Stimulated activated CD8-positive, alpha-beta memory T cell treated with anti-CD3 and anti-CD28 coated beads, Interleukin-2, amount 100 ng/mL, for 1 hour (primary cell): ENCODE measurements at places on chromosomes 3 and 15.

DNA sequence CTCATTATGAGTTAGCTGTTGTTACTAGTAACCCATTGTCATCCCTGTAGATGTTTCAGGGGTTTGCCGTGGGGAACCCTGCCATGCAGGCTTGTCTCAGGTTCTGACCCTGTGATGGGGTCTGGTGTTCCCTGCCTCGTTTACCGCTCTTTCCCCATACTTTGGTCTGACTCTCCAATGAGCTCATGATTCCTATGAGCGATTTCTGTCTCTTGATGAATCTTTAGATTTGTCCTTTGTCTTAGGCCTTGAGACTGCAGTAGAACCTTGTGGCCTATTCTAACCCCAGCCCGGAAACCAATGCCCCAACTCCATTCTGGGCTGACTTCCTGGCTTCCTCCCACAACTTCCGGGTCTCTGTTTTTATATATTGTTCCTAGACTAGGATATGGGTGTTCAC lies 11.3 kb upstream of the IQGAP1 start:
- no peak for DNase-seq

DNA sequence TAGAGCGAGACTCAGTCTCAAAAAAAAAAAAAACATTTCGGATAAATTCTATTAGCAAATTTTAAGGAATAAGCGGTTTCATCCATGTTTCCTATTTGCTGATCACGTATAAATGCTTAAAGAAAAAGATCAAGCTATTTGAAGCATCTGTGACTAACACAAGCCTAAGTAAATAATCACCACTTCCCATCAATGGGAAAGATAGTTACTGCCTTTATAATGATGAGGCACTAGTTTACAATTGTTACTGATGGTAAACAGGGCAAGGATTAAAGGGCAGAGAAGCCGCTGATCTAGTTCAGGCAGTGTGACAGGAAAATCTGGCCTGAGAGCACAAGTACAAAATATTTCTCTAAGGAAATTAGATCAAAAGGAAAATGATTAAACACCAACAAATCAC lies 13.7 kb downstream of the CLPX start:
- no peak for DNase-seq

DNA sequence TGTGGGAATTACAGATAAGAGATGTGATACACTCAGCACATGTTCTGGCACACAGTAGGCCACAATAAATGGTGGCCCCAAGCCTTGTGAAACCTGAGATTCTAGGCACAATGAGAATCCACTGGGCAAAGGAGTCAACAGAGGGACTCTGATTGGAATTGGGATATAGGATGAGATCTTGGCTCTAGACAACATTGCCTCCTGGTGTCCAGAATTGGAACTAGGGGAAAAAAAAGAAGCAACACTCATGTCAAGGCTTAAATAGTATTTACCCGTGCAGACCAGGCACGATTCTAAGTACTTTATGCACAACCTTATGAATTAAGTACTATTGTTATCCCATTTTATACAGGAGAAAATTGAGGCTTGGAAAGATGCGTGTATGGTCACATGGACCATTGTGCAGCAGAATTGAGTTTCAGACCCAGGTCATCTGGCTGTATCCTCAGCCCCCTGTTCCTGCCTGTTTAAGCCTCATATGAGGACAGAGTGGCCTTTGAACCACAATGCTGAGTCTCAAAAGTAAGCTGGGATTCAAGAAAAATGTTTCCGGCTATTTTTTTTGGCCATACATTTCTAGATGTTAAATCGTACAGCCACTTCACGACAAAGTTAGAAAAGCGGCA lies 124.8 kb downstream of the SV2B start:
- DNase-seq = no peak

DNA sequence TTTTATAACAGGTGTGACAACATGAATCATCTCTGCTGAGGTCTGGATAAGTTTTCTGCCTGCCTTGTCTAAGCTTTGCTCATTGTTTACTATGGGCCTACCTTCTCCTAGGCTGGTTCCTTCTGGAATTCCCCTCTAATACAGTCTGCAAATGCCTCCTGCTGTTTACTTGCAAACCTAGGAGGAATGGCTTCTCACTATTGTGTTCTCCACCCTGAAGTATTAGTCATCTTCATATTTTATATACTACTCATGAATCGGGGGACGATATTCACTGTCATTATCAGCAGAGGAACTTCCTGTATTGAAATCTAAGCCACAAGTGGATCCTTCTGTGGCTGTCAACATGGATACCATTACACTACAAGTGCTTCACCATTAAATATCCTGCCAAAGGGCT lies 154.8 kb downstream of the PLCL2 start:
- no peak for DNase-seq

DNA sequence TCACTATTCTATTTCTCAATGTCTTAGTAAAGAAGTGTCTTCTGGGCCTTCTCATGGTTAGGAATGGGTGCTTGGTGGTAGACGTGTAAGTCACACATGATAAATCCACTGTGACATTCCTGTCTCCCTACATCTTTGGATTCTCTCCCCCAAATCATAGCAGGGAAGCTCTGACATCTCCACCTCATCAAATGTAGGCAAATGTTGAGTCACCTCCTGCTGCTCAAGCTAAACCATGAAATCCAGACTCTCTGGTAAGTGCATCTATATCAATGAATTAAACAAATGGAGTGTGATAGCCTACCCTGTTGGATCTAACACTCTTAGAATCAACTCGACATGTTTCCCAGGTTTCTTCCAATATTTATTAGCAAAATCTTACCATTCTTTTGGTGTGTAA lies 42.8 kb upstream of the RPL35A start:
- DNase-seq = no peak

DNA sequence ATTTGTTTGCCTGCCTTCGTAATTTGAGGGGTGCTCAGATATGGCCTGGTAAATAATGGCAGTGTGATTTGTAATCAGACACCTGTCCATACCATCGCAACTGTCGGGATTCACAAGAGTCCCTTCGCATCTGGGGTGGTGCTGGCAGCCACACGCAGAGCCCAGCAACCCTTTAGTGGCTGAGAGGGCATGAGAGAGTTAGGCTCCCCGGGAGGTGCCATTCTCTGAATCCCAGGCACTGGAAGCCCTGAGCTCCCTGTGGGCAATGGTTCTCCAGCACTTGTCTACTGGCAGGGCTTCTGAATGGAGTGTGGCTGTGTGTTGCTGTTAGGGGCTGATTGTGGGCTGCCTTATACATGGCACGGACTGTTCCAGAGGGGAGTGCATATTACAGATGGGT lies 230.1 kb downstream of the EBLN2 start:
- no peak for DNase-seq

DNA sequence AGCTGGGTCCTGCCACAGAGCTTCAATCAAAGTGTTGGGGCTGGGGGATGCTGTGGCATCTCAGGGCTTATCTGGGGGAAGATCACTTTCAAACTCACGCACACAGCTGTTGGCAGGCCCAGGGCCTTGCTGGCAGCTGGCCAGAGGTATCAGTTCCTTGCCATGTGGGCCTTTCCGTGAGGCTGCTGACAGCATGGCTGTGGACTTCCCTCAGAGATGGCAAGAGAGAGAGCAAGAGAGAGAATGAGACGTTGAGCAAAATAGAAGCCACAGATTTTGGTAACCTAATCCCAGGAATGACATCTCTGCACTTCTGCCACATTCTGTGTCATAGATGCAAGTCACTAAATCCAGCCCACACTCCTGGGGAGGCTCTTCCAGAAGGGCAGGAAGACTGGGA lies 91.0 kb downstream of the TPRG1 start:
- no peak for DNase-seq

GRCh38 chr3:39171860-39172259 lies 18.5 kb upstream of the CSRNP1 start:
- no peak for DNase-seq

- DNase-seq = no peak
These were observed 314.7 kb upstream of the ARRDC4 start for GRCh38 chr15:97645758-97646157.

DNA sequence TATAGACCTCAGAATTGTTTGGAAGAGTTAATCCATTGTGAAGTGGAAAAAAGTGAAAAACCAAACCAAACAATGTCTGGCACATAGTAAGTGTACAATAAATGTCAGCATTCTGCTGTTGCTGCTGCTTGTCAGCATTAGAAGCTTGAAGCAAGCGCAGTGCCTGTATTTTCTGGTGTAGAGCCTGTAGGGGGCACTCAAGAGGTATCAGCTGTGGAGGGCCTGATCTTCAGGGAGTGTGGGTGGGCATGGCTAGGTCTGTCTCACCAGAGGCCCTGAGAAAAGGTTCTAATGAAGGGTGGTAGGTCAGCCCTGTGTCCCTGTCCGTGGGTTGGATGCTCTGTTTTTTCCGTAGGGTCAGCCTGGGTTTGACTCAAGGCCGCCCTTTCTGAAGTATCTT lies 3.6 kb downstream of the ADAMTSL3 start:
- DNase-seq = no peak

- DNase-seq = no peak
These were observed 9.3 kb downstream of the PDIA5 start for GRCh38 chr3:123076112-123076495.

DNA sequence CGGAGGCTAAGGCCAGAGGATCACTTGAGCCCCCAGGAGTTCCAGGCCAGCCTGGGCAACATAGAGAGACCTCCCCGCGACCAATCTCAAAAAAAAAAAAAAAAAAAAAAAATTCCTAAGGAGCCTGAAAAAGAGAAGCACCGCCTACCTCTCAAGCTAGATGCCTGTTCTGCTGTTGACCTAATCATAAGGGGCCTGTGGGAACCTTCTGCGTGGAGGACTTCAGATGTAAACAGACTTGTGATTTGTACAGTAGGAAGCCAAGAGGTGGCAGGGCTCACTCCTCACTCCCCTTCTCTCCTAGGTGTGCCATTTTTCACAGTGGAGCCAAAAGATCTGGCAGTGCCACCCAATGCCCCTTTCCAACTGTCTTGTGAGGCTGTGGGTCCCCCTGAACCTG lies 3.2 kb downstream of the TYRO3 start:
- no peak for DNase-seq

DNA sequence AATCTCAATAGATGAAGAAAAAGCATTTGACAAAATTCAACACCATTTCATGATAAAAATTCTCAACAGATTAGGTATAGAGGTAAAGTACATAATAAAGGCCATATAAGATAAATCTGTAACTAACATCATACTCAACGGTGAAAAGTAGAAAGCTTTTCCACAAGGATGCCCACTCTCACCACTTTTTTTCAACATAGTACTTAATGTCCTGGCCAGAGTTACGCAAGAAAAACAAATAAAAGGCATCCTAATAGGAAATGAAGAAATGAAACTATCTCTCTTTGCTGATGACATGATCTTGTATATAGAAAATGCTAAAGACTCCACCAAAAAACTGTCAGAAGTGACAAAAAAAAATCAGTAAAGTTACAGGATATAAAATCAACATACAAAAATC lies 33.0 kb downstream of the THBS1 start:
- no peak for DNase-seq

GRCh38 chr15:72285402-72285801 lies 13.0 kb upstream of the PARP6 start:
- no peak for DNase-seq

- DNase-seq = no peak
These were observed 58.3 kb downstream of the HES1 start for GRCh38 chr3:194194051-194194756.

DNA sequence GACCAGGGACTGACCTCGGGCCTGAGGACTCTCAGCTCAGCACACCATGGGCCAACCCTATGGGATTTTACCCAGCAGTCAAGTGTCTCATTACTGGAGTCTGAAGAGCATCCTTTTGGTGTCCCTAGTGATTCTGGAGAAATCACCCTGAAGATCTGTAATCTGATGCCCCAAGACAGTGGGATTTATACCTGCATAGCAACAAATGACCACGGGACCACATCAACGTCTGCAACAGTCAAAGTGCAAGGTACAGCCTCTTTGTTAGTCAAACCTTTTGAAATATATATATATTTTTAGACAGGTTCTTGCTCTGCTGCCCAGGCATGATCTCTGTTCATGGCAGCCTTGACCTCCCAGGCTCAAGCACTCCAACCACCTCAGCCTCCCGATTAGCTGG lies 34.2 kb upstream of the UMPS start:
- no peak for DNase-seq

GRCh38 chr3:197027151-197027895 lies 2.3 kb downstream of the MELTF start:
- DNase-seq = no peak

DNA sequence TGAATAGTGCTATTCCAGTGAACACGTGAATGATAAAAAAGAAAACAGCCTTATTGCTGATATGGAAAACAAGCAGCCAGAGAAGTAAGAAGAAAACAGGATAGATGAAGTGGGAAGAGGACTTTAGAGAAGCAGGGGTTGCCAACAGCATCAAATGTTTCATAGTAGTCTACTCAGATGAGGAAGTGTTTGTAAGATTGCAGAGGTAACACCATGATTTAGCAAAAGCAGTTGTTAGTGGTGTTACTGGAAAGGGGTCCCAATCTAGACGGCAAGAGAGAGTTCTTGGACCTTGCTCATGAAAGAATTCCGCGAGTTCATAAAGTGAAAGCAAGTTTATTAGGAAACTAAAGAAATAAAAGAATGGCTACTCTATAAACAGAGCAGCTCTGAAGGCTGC lies 108.8 kb upstream of the MCTP2 start:
- no peak for DNase-seq

GRCh38 chr15:33005582-33005981 lies 188.9 kb downstream of the FMN1 start:
- DNase-seq = no peak

- DNase-seq = no peak
These were observed 128.3 kb upstream of the SEMA6D start for GRCh38 chr15:47588958-47589357.

- DNase-seq = no peak
These were observed 362.3 kb upstream of the GOLIM4 start for GRCh38 chr3:168457954-168458539.

GRCh38 chr15:98139337-98139736 lies 178.8 kb downstream of the ARRDC4 start:
- DNase-seq = no peak

DNA sequence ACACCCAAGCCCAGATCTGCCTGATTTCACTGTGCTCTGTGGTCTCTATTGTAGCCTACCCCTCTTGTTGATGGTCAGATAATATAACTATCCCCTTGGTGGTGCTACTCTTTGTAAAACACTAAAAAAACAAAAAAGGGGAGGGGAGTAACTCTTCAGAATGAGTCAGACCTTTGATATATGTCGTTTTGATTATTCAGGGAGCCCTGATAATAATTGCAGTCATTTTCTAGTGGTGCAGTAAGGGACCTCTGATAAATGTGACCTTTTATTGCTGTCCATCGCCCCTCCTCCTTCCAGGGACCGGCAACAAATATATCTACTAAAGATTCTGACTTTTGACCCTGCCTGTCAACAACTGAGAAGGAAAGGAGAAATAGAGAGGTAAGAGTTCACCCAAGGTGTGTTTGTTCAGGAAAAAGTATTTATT lies 45.1 kb upstream of the MAGI1 start:
- no peak for DNase-seq

- no peak for DNase-seq
These were observed 77.8 kb upstream of the WDR72 start for GRCh38 chr15:53837263-53837662.
